Common myeloid progenitor, CD34-positive (primary cell): ENCODE measurements at places on chromosomes 2 and 18.

- DNase-seq = no peak
Measured at GRCh38 chr2:41431756-41432155, 616.1 kb upstream of the PKDCC start.

- DNase-seq = no peak
Measured at GRCh38 chr2:54726940-54727339, 3.5 kb downstream of the EML6 start.

DNA sequence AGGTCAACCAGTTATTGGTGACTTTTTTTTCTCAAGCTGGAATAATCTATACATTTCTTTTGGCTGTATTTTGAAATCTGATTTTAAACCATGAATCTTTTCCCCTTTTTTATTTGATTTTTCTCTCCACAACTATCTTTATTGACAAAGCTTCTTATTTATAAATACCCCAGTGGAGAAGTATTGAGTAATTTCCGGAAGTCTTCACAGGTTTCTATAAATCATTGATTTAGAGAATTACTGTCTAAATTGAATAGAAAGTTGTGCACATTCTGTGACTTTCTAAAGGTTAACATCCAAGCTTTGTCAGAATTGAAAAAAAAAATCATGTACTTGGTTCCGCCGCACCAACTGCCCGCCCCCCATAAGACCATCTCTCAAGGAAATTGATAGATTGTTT, 39.8 kb downstream of the XRCC5 start:
- DNase-seq = no peak

DNA sequence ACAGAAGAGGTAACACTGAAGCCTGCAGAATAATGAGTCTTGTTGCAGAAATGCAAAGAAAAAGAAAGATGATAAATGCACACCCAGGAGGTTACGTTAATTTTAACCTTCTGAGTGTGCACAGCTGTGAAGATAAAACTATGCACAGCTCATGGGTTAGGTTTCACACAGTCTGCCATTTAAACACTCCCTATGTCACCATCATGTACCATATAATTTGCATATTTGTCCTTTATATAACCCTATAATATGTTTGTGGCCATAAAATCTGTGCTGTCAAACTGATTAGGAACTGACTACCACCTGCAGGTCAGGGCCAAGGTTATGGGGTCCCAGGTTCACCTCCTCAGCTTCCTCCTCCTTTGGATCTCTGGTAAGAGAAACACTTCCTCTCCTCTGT, 205.5 kb downstream of the RPIA start:
- DNase-seq = no peak

GRCh38 chr2:122366427-122366826, 611.0 kb downstream of the TSN start:
- no peak for DNase-seq

DNA sequence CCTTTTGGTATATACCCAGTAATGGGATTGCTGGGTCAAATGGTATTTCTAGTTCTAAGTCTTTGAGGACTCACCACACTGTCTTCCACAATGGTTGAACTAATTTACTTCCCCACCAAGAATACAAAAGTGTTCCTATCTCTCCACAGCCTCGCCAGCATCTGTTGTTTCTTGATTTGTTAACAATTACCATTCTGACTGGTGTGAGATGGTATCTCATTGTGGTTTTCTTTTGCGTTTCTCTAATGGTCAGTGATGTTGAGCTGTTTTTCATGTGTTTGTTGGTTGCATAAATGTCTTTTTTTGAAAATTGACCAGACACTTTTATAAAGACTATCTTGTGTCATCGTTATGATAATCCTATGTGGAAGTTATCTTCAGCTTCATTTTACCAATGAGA, 16.0 kb upstream of the ATP8B1 start:
- DNase-seq = no peak

DNA sequence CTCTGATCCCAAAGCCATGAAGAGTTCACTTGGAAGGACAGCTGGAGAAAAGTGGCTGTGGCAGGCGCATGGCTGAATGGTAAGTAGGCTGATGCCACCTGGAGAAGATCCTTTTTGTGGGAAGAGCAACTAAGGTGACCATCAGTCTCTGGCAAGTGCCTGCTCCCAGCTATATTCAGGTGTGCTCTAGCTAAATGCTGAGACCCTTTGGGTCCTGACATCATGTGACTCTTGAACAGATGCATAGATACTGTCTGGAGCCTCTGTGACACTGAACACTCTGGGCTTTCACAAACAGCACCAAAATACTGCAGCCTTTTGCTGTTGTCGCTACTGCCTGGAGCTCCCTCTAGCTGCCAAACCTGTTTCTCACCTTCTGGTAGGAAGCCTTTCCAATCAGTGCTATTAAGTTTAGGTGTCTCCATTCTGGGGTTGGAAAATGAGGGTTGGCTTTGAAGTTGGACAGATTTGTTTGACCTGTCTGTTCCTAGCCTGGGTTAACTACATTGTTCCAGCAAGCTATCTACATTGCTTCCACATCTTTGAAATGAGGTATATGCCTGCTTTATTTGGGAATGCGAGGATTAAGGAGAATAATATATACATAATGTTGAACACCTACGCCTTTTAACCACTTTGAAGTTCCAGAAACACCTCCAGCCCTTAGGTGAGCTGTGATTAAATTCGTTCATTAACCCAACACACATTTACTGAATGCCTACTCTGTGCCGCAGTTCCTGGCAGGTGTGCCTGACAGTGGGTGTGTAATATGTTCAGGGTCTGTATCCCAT, 3.1 kb downstream of the EGR4 start:
- peak; percentile 73 for DNase-seq

GRCh38 chr2:197442857-197443256, 8.0 kb upstream of the SF3B1 start:
- DNase-seq = no peak

DNA sequence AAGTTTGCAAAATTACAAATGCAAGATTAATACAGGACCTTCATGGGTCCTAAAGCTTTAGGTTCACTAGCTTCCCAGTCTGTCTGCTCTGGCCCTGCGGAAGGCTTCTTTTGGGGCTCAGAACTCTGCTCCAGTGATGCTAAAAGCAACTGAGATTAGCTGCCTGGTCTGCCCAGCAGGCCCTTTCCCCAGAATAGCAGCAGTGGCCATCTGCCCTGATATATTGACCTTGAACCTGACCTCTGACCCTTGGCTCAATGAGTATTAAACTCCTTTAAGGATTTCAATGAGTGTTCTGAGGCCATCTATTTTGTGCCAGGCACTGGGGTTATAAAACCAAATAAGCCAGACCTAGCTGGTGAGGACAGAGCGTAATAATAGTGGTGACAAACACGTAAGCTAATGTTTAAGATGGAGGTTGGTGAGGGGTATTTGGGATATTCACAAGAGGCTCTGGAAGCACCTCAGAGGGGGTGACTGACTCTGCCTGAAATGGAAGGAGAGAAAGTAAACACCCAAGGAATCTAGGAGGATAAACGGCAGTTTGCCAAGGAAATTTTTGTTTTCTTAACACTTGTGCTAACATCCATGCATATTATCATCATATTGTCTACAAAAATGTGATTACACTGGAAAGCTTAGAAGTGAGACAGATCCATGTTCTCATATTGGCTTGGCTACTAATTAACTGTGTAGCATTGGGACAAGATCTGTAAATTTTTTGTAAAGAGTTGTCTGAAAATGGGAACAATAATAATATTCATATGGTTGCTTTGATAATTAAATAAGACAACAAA, 50.4 kb upstream of the LCLAT1 start:
- no peak for DNase-seq

DNA sequence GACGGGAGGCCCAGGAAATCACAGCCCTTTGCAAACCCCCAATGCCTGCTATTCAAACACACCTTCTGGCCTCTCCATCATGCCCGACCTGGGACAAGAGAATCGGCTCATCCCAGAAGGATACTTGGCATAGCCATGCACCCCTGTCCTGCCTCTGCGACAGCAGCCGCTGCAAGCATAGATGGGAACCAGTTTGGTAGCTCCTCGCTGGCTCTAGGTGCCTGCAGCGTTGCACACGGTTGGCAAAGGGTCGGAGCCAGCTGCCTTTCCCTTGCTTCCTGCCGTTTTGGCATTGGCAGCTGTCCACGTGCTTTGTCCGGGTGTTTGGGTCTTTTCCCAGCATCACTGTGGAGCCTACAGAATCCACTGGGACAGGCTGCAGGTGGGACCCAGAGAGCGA, 76.9 kb downstream of the TWIST2 start:
- no peak for DNase-seq

DNA sequence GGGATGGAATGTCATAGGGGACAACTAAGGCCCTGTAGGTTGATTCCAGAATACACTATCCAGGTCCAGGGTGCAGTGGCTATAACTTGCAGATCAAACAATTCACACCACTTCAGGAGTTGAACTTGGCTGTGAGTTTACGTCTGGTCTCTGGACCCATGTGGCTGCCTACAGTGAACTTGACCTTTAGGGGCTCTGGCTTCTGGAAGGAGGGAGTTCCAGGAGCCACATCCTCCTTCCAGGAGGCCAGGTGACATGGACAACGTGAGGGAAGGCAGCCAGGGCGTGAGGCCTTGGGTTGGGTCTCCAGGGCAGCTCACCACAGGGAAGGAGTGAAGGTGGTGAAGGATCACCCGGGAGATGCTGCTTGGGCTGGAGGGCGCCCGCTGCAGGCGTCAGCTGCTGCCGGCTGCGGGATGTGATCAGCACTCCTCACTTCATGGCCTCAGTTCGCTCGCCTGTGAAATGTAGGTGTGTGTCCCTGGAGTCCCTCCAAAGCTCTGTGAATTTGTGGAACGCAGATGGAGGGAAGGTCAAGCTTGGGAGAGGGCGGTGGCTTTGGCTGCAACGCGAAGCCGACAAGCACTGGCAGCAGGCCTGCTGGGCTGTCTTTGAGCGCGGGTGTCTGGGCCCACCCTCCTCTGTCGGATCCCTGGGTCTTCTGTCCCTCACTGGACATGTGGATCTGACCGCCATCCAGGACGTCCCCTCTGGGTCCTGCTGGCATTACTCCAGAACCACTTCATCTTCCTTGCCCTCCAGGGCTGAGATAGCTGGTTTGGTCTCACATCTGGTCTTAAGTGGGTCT, 146.5 kb downstream of the GLI2 start:
- no peak for DNase-seq

GRCh38 chr2:108555572-108555971, 21.3 kb downstream of the LIMS1 start:
- no peak for DNase-seq

DNA sequence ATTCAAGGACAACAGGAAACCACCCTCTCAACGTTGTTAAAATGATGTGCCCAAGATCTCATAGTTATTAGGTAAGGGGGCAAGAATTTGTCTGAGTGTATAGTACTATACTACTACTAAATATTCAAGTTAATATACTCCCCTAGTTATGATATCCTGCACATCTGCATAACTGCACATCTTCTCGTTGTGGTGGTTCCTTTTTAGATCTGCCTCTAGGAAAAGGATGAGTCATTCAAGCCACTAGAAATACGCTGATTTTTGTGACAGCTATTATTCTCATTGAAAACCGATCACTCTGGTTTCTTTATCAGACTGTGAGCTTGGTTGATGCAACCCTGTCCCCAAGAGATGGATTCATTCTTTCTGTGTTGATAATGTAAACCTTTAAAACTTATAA, 1067.0 kb upstream of the FANCL start:
- peak; percentile 61 for DNase-seq

- peak; percentile 49 for DNase-seq
Measured at GRCh38 chr2:110853516-110853915, 121.1 kb downstream of the ACOXL start.

DNA sequence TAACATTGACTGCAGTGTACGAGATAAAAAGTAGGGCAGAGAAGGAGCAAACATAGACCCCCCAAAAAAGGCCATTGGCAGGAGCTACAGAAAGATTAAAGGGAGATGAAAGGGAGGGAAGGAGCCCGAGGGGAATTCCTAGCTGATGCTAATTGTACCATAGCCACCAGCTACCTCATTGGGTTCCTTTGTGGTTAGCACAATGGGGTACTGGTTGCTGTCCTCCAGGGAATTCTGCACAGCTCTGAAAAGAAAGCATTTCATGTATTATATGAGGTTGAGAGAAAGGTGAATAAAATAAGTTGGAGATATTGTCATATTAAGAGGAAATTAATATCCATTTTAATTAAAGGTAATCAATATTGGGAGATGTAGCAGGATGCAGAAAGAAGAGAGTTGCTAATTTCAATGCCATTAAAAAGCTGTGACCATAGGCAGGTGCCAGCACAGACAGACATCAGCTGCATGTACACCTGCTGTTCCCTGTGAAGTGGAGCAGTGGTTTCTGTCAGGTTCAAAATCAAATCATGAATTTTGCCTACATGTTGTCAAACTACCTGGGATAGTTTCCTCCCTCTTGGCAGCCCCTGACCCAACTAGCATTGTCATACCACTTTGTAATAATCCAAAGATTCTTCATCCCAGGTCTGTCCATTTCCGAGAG, 185.4 kb upstream of the DLGAP1 start:
- no peak for DNase-seq

DNA sequence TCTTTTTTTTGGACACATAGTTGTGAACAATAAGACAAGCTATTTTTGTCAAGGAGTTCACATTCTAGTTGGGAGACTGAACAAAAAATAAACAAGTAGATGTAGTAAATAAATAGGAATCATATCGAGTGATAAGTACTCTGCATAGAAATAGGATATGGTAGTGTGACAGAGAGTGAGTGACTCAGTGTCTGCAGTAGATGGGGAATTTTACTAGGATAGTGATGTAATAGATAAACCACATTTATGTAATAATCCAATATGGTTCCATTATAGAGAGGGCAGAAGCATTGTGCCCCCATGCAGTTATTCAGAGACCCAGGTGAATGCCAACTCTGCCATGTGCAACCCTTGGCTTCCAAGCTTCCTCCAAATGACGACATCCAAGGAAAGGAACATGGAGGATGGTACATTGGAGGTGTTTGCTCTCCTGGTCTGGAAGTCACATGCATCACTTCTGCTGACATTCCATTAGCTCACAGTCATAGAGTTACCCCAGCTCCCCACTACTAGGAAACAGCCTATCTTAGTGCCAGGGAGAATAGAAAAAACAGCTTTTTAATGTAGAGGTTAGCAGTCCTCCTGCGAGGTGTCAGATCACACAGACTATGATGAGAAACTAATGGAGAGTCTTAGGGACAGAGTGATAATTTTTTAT, 595.4 kb downstream of the NYAP2 start:
- DNase-seq = no peak

DNA sequence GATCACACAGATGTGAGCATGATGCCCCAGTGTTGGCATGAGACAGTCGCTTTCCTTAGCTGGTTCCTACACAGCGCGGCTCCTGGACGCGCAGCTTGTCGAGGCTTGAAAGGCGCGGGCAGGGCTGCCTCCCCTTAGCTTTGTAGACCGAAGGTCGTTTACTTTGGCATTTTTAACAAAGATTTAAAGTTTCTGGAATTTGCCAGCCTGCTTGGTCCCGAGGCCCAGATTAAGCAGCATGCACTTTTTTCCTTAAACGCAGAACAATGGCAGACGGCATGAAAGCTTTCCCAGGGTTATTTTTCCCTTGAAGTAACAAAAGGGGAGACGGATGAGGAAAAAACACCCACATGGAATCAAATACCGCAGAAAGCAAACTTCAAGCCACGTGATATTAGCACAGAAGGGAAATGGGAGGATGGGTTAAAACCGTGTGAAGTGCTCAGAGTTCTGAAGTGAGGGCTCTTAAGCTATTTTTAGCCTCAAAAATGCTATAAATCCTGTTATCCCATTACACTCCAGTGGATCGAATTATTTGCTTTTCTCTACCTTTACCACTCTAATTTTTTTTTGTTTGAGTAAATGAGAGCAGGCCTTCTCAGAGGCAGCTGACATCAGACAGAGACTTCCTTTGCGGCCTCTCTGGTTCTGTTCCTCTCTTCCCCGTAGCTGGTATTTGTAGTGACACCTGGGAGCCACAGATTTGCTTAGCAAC, 55.7 kb downstream of the NPAS2 start:
- DNase-seq = no peak
